Astrocyte (in vitro differentiated cells and primary cell): ENCODE measurements at places on chromosomes 5 and 9. TPM values are rescaled to one million over a fixed set of nuclear protein-coding genes. Genes with fewer than 3 reads are reported as not detected.

DNA sequence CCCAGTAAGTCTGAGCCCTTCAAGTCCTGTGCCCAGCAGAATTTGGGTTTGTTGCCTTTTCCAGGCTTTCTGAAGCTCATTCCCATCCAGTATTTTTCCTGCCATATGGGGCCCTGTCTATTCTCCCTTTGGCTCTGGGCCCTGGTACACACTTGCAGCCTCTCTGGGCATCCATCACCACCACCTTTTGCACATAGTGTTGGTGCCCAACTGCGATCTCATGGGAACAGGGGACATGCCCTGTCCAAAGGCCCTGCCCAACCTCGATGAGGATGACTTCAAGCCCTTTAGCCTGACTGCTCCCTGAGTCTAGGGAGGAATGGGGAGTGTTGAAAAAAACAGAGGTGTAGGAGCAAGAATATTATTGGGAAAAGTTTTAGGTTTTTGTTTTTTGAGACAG, 11.5 kb downstream of the RGS3 start:
- DNase-seq: no peak

DNA sequence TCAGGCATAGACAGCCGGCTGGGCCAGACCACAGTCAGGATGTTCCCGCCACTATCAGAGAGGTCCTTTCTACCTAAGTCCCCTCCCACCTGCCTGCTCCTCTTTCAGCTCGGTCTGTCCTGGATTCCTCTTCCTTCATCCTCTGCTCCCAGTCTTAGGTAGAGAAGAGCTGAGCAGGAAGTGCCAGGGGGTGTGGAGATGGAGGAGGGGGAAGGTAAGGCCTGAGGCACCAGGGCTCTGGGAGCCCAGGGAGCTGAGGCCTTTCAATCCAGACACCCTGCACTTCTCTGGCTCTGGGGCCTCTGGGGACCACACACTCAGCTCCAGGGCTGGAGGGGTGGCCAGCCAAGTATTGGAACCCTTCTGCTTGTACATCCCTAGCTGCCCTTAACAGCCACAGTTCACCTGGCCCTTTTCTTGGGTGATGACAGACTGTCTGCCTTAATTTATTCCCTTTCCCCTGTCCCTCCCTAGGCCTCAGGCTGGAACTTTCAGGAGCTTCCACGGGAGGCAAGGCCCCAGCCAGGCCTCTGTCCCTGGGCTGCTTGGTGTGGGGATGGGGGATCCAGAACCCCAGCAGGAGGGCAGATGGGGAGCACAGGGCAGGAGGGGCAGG, 15.6 kb downstream of the IRF1 start:
- DNase-seq: no peak

SCGB3A2 gene
- 0.59 and 0.82 TPM in 2 replicates for total RNA-seq

GRCh38 chr5:131303537-131303936, 39.7 kb downstream of the CDC42SE2 start:
- peak; percentile 63 for DNase-seq

DNA sequence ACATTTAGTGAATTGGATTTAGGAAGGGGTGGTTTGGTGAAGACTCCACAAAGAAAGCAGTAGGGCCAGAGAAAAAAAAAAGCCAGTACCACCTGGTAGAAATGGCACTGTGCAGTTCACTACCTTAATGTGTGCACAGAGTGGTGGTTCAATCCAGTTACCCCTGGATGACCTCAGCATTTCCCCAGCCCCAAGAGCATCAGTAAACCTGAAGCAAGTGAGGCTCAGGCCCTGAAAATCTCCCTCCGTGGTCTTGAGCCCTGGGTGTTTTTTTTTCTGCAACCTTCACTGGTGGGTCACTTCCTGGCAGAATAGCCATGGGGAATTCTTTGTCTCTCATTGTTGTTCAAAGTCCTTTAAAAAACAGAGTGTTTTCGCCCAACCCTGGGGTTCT, 202.9 kb downstream of the GADD45G start:
- DNase-seq: no peak

- DNase-seq: peak; percentile 68
These were observed 39.6 kb downstream of the WNK2 start for GRCh38 chr9:93223260-93224180.

DNA sequence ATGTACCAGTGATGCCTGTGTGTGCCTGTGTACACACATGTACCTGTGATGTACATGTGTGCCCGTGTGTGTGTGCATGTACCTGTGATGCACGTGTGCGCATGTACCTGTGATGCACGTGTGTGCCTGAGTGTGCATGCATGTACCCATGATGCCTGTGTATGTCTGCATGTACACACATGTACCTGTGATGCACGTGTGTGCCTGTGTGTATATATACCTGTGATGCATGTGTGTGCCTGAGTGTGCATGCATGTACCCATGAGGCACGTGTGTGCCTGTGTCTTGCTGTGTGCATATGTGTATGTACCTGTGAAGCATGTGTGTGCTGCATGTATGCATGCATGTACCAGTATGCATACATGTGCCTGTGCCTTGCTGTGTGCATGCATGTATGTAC, 419.0 kb downstream of the IRX2 start:
- no peak for DNase-seq
